Activated CD8-positive, alpha-beta memory T cell treated with anti-CD3 and anti-CD28 coated beads for 24 hours (primary cell): ENCODE measurements at places on chromosomes 13 and 19.

- DNase-seq = no peak
Observed at GRCh38 chr13:50446611-50447010, 396.9 kb downstream of the DLEU7 start.

- DNase-seq = no peak
Observed at GRCh38 chr13:51241720-51242119, 19.5 kb downstream of the FAM124A start.

- no peak for DNase-seq
Observed at GRCh38 chr13:22940736-22941135, 240.0 kb upstream of the SGCG start.

- no peak for DNase-seq
Observed at GRCh38 chr19:10918359-10918758, 10.1 kb downstream of the YIPF2 start.

- no peak for DNase-seq
Observed at GRCh38 chr13:101767131-101767530, 314.7 kb downstream of the ITGBL1 start.

- no peak for DNase-seq
Observed at GRCh38 chr19:18110609-18111232, 13.1 kb downstream of the MAST3 start.

DNA sequence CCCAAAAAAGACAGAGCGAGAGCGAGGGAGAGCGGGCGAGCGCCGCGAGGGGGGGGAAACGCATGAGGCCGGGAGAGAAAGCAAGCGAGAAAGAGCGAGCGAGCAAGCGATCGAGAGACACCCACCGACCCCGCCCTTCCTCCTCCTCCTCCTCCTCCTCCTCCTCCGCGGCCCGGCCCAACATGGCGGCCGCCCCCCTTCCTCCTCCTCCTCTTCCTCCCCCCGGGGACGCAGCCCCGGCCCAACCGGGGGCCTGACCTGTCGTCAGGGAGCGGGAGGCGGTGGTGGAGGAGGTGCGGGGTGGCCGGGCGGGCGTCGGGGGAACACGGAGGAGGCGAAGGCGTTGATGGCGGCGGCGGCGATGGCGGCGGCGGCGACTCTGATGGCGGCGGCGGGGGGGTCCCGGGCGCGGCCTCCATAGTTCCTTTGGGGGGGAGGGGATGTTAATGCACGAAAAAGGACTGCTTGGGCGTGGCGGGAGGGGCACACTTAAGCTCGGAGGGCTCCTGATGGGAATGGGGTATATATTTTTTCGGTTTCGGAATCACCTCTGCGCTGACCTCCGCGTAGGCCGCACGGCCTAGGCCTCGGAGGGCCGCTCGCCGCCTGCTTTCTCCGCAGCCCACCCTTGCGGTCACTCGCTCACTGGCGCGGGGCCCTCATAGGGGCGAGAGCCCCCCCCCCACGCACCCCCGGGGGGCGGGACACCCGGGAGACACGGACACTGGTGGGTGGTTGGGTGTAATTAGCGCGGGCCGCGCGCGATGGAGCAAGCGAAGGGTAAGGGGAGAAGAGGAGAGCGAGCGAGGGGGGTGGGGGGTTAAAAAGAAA is 1.2 kb downstream of the ZC3H4 start:
- peak; percentile 94 for DNase-seq

DNA sequence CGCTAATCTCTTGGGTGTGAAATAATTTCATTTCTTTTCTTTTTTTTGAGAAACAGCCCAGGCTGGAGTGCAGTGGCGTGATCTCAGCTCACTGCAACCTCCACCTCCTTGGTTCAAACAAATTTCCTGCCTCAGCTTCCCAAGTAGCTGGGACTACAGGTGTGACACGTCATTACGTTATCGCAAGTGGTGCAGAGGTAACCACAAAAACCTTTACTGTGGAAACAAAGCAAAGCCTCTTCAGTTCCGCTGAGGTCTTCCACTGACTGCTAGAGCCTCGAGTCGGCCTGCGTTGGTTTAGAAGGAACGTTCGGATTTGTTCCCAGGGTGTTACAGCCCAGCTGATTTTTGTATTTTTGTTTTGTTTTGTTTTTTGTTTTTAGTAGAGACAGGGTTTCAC is 2.0 kb upstream of the ZNF784 start:
- no peak for DNase-seq

DNA sequence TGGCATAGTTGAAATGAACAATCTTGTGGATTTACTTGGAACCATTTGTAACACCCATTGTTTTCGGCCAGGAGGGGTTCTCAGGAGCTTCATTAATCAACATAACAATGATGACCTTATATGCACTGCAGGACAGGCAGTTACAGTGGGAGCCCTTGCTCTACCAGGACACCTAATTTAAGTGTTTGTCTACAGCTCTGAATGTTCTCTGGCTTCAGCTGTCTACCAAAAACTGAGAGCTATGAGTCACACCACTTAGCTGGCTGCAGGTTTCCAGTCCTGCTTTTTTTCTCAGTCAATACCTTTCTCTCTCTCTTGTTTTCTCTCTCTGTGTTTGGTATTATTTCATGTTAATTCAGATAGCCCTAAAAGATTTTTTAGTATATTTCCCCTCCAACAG is 105.4 kb upstream of the MBNL2 start:
- no peak for DNase-seq

GRCh38 chr19:15087182-15087581 is 5.2 kb downstream of the OR1I1 start:
- DNase-seq = no peak

- DNase-seq = no peak
Observed at GRCh38 chr19:50206191-50206590, 2.8 kb downstream of the MYH14 start.
